ENCODE measurements at places on chromosomes 7 and 10.

- no peak for DNase-seq
Observed at GRCh38 chr7:87369216-87369615, 23.8 kb downstream of the CROT start.

DNA sequence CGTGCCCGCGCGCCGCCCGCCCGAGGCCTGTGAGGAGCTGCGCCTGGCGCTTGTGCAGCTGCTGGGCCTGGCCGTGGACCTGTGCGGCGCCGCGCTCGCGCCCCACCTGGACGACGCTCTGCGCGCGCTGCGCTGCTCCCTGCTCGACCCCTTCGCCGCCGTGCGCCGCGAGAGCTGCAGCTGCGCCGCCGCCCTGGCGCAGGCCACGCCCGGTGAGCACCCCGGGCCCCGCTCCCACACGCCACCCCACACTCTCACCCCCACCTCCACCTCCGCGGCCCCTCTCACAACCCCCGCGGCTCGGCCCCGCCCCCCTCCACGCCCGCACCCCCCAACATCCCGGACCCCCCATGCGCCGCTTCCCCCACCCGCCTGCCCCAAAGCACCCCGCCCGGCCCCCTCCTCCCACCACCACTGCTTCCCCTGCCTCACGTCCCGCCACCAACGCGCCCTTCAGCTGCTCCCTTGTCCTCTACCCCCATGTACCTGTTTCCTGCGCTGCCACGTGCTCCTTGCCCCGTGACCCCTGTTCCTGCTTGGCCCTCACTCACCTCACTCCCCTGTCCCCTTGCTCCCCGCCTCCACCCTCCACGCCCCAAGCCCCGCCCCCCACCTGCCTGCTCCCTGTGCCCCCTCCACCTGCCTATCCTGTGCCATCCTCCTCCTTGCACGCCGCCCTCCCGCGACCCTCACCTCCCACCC, at the start of gene PRKAR1B:
Gene PRKAR1B, minus strand, starts transcription at position 178 of the 702 bp plus-strand sequence. CDS start 15,776 bp downstream, outside the sequence.
- no peak for DNase-seq

GRCh38 chr10:102669206-102670064, 25.2 kb downstream of the TRIM8 start:
- no peak for DNase-seq

DNA sequence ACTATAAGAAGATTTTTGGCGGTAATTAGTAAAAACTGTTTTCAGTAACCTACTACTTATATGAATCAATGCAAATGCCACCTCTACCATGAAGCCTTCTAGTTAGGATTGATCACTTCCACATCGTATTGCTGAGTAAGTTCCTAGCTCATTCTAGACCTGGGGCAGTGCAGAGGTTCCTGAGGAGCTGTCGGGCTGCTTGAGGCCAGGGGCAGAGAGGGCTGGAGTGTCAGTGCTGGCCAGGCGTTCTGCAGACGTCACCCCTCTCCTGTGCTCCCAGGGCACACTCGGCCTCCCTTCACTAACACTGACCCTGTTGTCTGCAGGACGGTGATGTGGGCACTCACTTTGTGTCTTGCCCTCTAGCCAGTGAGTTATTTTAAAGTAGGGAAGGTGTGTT, 275.7 kb downstream of the CELF2 start:
- no peak for DNase-seq

GRCh38 chr10:127999297-128000129, 92.6 kb downstream of the PTPRE start:
- no peak for DNase-seq

DNA sequence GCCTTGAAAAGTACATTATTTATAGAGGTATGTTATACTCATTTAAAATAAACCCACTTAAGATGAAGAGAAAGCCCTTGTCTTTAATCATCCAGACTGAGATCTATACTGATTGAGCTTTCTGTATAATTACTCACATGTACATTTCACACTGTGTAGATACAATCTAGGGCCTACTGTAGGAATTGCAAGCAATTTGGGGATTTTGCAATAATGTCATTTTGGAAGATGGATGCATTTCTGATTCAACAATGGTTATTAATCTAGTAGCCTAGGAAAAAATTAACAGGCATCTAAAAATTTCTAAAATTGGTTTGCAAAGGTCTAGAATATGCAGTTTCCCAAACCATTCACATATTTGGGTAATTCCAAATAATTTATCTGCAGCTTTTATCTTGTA, 132.2 kb downstream of the PDE1C start:
- DNase-seq = no peak

DNA sequence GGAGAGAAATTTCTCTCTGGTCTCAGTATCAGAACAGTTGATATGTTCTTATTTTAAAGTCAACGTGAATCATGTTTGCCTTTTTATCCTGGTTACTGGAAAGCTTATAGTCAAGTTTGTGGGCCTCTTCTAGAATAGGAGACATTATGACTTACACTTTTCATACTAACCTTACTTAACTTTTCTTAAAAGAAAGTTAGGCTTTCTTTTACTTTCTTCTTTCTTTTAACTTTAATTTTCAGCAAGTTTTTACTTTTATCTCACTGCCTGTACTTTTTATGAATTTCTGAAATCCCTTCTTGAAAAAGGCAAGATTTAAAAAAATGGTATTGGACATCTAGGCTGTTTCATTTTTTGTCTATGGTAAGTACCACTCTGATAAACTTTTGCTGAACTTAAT, 75.2 kb upstream of the DNAJB12 start:
- no peak for DNase-seq

GRCh38 chr10:121154846-121155245, 303.7 kb downstream of the WDR11 start:
- no peak for DNase-seq

- DNase-seq = no peak
Observed at GRCh38 chr10:125201108-125201524, 40.8 kb upstream of the CTBP2 start.

DNA sequence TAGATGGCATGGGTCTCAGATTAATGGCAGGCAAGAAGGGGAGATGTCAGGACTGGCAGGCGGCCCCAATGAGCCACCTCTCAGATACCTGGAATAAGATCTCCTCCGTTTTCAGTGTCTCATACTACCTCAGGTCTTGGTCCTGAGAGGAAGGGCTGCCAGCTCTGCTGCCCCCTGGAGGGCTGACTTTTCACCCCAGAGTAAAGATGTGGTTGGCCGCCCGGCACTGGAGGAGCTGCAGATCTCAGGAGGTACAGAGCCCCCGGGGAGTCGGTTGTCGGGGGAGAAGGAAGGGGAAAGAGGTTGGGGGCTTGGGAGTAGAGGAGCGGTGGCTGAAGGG, 642 bp upstream of the COL13A1 start:
- no peak for DNase-seq

- DNase-seq = peak; percentile 56
Observed at GRCh38 chr7:143484119-143484518, 6.4 kb downstream of the TAS2R41 start.

GRCh38 chr7:93262535-93262934, 30.4 kb downstream of the VPS50 start:
- DNase-seq = no peak

- DNase-seq = no peak
Observed at GRCh38 chr7:135825406-135825805, 76.8 kb upstream of the FAM180A start.

GRCh38 chr10:112585126-112585525, 138.1 kb downstream of the VTI1A start:
- no peak for DNase-seq

DNA sequence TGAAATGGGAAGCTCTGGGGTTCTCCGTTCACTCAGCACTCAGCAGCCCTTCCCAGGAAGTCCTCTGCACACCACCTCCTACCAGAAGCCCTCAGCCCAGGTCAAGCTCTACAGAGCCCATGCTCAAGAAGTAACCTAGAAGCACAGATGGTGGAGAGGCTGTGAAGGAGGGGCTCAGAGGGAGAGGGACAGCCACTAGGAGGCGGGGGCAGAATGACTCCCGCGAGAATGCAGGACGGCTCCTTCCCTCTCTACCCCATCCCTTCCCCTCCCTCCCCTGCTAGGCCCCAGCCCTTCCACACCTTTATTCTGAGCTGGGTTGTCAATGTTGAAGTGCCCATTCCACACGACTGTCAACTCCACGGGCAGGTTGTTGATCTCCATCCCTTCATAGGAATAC, 373.2 kb downstream of the PLXNA4 start:
- no peak for DNase-seq

DNA sequence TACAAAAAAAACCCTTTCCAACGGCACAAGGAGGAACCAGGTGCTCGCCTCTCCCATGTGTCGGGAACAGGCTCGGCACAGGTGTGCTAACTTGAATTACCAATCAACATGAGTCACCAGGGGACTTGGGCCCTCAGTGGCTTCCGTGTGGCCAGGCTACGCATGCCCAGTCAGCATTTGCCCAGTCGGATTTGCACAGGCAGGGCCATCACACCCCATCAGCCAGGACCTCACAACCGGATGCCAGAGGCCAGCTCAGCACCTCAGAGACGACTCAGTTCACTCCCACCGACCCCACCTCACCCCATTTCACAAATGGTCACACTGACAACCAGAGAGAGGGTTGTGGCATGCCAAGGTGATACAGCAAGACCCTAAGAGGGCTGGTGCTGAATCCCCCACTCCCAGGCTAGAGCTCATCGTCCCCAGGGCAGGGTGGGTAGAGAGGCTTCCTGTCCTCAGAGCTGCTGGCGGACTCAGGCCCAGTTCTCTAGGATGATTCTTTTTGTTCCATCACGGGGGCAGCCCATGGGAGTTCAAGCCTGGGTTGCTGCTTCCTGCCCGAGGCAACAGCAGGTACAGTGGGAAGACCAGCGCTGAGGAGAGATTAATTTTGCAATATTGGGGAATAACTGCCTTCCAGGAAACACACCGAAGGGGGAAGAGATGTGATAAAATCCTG, 13.6 kb downstream of the ANXA11 start:
- DNase-seq = no peak

DNA sequence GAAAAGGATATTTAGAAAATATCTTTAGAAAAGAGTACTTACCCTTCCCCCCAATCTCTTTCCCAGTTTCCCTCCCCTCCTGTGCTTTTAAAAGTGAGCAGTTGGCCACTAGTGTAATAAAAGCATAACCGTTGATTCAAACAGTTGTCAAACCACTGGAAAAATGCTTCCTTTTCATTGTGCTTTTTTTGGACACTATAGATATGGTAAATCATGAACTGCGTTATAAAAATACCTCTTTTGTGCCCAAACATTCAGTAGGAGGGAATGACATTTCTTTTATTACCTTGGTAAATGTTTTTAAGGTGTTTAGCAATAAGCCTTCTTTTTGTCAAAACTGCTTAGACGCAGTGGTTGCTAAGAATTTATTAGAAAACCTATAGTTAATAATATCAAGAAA, 232.4 kb downstream of the SLC25A13 start:
- no peak for DNase-seq

Data from hindlimb muscle (tissue), 1 donor.